Fibroblast of the aortic adventitia (primary cell): ENCODE measurements at places on chromosomes 16 and 17. TPM values are rescaled to one million over a fixed set of nuclear protein-coding genes. Genes with fewer than 3 reads are reported as not detected.
A peak's percentile ranks its signal among the peaks of the same experiment; 100 is the strongest.

OTOA gene
- total RNA-seq, result 0.09 TPM in 1 of 2 replicates, not detected in the other

- DNase-seq, result peak; percentile 36
These were observed 6.7 kb downstream of the TRPV1 start for GRCh38 chr17:3602499-3602898.

CCL1 gene
- not detected in 2 replicates for total RNA-seq

GRCh38 chr16:48318630-48319029 lies 66.6 kb downstream of the SIAH1 start:
- DNase-seq, result peak; percentile 79

DNA sequence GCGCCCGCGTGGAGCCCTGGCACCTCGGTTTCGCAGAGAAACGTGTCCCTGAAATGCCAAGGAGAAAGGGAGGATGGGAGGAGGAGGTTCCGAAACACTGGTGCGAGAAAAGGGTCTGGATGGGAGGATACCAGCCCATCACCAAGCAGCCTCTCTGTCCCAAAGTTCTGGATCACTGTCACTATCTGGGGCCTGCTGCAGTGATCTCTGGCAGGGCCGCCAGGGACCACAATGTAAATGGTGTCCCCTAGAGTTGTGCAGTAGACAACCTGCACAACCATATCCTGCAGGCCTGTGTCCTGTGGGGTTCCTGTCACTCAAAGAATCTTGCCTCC lies 229.3 kb downstream of the C16orf78 start:
- DNase-seq, result no peak

GRCh38 chr17:45131616-45132319 lies 547 bp downstream of the PLCD3 start:
- no peak for DNase-seq

MARVELD3 gene
- not detected in 2 replicates for total RNA-seq

CHRNE gene
- total RNA-seq, result 0.33 and 4.9 TPM in 2 replicates

DNA sequence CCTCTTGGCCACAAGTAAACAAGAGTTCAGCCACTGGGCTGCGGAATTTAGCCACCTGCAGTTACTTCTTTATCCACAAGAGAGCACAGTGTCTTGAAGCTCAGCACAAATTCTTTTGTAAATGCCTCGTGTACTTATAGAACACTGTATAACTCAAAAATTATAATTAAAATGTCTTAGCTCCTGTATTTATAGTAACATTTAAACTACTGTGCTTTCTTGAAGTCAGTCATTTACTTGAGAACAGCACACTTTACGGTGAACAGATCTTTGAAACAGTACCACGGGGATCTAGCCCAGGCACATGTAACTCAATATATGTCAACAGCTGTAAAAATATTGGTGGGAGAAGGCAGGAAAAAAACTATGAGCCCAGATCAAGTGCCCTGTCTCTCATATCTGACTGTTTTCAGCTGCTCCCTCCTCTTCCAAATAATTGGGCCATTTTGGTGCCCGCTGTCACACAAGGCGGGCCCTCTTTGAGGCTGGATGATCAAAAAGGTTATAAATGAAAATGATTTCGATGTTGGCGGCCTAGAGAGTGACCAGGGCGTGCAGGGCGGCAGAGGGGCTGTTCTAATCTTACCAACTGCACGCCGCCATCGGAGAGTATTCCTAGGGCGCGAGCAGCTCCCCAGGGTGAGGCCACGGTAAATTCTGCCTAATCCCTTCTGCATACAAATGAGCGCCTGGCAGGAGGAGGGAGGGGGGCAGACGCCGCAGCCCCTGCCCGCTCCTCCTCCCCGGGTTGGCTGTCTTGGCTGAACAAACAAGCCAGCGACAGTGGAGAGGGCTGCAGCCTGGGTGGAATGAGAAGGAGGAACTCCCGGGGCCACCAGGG lies 183.2 kb downstream of the C16orf78 start:
- peak; percentile 58 for DNase-seq

DNA sequence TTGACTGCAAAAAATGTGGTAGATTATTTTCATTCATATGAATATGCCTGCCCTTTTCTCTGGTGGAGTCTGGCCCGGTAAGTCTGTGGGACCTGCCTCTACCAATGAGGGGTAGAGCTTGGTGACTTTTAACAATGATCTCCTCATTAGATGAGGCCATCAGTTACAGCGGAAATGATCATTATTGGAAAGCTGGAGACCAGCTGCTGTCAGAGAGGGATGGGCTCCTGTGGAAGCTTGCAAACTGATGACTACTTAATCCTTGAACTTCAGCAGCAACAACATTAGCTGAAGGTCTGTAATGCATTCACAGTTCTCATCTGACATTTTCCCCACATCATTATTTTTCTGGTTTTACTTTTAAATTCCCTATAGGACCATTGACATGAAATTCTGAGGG lies 194.1 kb downstream of the CDH13 start:
- DNase-seq, result no peak

GRCh38 chr16:5028950-5029475 lies 4.7 kb downstream of the NAGPA start:
- no peak for DNase-seq

CHST6 gene
- total RNA-seq, result 0.16 and 0.27 TPM in 2 replicates

- DNase-seq, result no peak
These were observed 193.4 kb downstream of the FOXL1 start for GRCh38 chr16:86771506-86772460.

- DNase-seq, result peak; percentile 31
These were observed 149.9 kb downstream of the CLEC16A start for GRCh38 chr16:11094075-11094856.

- no peak for DNase-seq
These were observed 773 bp upstream of the NETO2 start for GRCh38 chr16:47144559-47144877.

DNA sequence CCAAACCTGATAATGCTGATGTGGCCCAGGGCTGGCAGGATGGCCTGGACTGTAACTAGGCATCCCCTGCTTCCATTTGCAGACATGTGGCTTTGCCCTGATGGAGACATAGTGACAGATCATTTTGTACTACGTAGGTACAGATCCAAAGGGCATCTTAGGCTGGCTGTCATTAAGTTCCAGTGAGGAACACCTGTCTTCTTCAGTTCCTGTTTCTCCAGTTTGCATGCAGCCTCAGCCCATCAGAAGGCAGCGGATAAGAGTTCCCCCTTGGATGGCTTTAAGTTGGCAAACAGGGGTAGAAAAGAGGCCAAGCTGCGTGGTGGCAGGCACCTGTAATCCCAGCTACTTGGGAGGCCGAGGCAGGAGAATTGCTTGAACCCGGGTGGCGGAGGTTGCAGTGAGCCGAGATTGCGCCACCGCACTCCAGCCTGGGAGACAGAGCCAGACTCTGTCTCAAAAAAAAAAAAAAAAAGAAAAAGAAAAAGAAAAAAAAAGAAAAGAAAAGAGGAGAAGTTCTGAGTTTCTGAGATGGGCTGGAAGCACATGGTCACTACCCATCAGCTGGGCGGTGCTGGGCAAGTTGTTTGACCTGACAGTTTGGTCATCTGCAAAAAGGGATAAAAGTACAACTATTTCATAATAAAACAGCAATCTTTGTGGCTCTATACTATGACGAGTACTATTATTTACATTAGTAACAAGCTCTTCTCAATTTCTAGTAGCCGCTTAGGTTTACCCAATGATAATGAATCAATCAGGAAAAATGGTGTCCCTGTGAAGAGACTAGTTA lies 42.7 kb downstream of the CPPED1 start:
- DNase-seq, result no peak

PRSS8 gene
- total RNA-seq, result not detected in 2 replicates

CNGB1 gene
- not detected in 2 replicates for total RNA-seq

C16orf46 gene
- total RNA-seq, result 0.54 and 0.90 TPM in 2 replicates

- peak; percentile 90 for DNase-seq
These were observed 27.6 kb upstream of the PITPNA start for GRCh38 chr17:1590029-1590746.

GRCh38 chr17:73224663-73225305 lies 31.9 kb downstream of the COG1 start:
- no peak for DNase-seq

- no peak for DNase-seq
These were observed 17.8 kb upstream of the PITPNM3 start for GRCh38 chr17:6573982-6574686.

GRCh38 chr17:27549251-27549893 lies 81.6 kb upstream of the LGALS9 start:
- peak; percentile 70 for DNase-seq

DNA sequence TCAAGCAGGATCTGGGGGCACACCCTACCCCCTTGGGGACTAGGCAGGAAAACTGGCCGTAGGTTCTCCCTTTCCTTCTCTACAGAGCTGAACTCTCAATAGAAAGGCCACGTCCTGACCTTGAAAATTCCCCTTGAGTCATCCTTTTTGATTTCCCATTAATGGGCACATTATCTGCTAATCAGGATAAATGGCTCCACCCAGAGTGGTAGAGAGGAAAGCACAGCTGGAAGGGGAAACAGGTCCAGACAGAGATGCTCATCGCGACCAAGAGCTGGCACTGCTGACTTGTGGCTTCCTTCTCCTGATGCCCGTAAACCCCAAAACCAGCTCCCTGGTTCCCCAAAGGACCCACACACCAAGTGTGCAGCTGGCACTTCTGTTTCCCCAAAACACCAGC lies 206.5 kb upstream of the CDH5 start:
- DNase-seq, result peak; percentile 50

GGNBP2 gene
- total RNA-seq, result 68.1 and 75.8 TPM in 2 replicates

DNA sequence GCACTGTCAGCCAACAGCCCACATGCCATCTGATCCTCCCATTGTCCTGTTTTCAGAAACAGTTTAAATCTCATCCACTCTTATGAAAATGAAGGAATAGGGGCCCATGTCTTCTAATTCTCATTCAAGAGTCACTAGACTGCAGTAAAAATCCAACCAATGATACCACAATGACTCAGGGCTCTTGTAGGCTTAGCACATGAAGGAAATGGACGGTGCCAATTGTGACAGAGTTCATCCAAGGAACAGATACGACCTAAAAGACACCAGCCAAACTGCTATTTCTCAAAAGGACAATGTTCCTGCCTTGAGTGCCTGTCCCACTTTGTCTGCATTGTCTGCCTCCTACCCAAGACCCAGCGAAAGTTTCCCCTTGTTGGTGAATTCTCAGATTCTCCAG lies 204.8 kb upstream of the COX10 start:
- DNase-seq, result peak; percentile 31

DNA sequence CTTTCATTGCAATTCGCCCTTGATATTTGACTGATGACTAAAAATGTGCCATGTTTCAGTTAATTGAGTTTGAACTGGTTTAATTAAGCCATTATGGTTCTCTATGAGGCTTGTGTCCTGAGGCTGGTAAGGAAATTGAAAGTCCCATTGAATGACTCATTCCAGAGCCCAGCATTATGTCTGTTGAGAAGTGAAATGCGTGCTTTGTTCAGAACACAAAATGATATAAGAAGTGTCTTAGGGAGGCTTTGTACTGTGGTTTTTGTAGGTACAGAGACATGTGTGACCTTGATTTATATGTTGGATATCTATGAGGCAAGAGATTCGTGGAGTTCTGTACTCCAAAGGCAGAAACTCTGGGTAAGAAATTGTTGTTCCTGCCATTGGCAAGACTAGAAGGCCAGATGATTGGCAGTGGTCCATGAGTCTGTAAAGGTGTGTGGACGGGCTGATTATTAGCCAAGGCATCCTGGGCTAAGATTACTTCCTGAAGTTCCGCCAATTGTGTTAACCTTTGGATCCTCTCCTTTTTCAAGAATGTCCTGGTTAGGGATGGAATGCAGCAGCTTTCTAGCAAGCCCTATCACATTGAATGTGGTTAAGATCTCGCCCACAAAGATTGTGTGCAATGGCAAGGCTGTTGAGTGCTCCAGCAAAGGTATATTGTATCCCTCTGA lies 103.7 kb downstream of the NPIPB5 start:
- no peak for DNase-seq

KRT24 gene
- total RNA-seq, result not detected in 2 replicates

DNA sequence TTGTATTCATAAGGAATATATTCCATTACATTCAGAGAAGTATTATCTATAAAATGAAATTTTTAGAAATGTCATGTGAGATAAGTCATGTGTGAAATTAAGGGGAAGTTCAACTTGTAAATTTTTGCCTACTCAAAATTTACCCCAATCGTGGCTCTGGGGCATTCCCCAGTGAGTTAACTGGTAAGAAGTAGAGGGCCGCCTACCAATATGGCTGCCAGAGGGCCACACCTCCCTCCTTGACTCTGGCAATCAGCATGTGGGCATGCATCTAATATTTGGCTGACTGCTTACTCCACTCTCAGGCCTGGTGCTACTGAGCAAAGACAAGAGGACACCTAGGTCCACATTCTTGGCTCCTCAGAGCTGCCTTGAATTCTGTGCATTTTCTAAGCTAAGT lies 39.7 kb upstream of the CNTNAP4 start:
- DNase-seq, result no peak

DNA sequence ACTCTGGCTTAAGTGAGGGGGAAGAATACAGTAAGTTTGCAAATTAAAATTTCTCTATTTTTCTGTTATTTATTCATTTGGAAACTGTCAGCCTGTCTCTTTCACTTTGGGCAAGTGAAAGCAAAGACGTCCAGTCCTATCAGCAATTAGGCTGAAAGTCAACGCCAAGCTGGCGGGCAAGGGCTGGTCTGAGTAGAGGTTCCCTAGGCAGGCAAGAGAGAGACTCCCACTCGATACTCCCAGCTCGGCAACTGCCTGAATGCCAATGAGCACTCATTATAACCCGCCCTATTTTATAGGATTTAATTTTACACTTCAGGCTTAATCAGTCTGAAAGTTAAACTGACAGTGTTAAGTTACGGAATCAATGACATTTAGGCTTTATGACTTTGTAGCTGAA lies 14.3 kb upstream of the SLC38A8 start:
- DNase-seq, result no peak

DNA sequence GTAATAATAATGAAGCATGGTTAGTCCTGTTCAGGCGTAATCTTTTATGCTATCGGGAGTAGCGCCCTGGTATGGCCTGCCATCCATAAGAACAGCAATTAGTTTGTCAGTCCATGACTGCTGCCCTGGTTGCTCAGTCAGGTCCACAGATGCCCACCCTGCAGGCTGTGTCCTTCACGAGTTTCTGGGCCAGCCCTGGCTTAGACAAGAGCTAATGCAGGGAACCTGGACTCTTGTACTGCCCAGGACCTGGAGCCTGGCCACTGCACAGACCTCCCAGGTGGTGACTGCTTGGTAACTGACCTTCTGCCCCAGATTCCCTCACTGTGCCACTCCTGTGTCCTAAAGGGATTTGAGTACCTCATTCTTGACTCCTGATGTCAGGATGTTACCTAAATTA lies 161.1 kb upstream of the NOG start:
- no peak for DNase-seq
